ENCODE measurements at places on chromosomes 13 and 19. TPM values are rescaled to one million over a fixed set of nuclear protein-coding genes. Genes with fewer than 3 reads are reported as not detected.

The SLC7A9 gene
- total RNA-seq = not detected

The SCN1B gene
- total RNA-seq = 5.9 TPM

The SPHK2 gene
- 12.9 TPM for total RNA-seq

The ZNF836 gene
- total RNA-seq = 6.0 TPM

The C19orf38 gene
- total RNA-seq = 2.6 TPM
